ENCODE measurements at places on chromosomes 6 and 20.

DNA sequence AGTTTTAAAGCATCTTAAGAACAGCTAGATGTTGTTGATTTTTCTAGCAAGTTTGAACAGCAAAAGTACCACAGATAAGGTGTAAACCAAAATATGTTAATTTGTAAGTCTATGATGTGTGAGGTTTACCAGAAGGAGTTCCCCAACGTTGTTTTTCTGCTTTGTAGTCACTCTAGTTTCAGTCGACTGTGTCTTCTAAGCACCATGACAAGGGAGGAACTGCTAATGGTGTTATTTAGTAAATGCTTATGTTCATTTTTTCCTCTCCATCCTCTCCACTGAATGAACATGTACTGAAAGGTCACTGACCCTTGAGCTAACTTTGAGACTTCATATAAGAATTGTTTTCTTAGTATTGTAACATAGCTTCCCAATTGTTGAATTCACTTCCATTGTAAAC is 3.0 kb downstream of the ENPP3 start:
- DNase-seq, result no peak

DNA sequence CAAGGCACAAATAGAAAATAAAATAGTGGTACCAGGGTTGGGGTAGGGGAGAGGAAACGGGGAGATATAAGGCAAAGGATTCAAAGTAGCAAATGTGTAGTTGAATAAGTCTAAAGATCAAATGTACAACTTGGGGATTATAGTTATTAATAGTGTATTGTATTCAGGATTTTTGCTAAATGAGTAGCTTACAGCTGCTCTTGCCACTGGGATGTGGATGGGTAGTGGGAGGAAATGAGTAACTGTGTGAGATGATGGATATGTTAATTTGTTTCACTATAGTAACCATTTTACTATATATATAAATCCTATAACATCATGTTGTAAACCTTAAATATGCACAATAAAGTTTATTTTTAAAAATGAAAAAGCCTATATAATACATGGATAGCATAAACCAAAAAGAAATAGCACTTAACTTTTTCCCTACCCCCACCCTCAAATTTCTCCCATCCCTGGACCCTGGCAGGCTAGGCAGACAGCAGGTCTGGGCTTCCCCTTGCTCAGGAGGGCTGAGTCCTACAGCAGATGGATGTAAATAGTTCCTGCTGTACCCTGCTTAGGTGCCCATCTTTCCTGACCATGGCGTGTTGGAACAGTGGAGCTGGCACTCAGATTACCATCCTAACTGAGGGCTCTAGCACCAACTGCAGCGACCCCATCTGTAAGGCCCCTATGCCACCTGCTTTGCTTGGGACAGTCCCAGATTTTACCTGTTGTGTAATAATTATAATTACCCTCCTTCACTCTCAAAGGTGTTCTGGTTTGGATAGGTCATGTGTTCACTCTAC is 28.6 kb upstream of the PBOV1 start:
- DNase-seq, result no peak

DNA sequence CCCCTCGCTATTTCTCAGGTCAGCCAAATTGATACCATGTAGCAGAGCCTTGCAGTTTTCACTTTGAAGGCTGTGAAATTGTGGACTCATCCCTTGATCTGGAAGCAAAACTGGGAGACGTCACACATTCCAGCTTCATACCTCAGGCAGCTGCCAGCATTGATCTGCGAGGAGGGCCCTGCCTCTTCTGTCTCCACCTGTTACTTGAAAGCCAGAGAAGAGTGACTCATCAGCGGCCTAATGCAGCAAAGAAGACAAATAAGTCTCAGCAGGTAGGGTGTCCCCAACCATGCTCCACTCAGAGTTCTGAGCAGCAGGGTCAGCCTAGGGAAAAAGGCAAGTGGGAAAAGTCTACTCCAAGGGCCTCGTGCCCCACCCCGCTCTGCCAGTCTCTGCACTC is 69.4 kb upstream of the BMP2 start:
- DNase-seq, result no peak

DNA sequence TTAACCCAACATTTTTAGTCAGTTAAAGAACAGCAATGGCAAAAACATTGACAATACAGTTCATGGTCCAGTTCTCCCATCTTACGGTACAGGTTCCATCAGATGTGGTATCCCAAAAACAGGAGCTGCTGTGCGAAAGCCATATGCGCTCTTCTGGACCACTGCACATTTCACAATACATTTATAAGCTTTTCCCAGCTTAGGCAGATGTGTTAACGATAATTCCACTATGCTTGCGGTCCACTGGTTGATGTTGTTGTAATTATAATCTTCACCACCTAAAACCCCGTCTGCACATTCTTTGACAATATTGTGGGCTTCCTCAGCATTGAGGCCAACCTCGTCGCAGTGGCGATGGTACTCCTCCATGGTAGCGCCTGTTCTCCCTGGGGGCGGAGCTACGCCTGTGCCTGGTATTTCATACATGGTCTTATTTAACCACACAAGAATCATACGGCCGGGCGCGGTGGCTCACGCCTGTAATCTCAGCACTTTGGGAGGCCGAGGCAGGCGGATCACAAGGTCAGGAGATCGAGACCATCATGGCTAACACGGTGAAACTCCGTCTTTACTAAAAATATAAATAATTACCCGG is 52.0 kb downstream of the BFSP1 start:
- DNase-seq, result no peak

GRCh38 chr6:110345025-110345424 is 13.1 kb downstream of the METTL24 start:
- no peak for DNase-seq

- no peak for DNase-seq
Observed at GRCh38 chr6:167711211-167711610, 115.5 kb upstream of the AFDN start.

- DNase-seq, result no peak
Observed at GRCh38 chr6:13500915-13501314, 13.5 kb upstream of the GFOD1 start.

- DNase-seq, result no peak
Observed at GRCh38 chr6:88164061-88164460, 2.1 kb downstream of the CNR1 start.

- no peak for DNase-seq
Observed at GRCh38 chr20:15507151-15507550, 1066.1 kb downstream of the KIF16B start.

DNA sequence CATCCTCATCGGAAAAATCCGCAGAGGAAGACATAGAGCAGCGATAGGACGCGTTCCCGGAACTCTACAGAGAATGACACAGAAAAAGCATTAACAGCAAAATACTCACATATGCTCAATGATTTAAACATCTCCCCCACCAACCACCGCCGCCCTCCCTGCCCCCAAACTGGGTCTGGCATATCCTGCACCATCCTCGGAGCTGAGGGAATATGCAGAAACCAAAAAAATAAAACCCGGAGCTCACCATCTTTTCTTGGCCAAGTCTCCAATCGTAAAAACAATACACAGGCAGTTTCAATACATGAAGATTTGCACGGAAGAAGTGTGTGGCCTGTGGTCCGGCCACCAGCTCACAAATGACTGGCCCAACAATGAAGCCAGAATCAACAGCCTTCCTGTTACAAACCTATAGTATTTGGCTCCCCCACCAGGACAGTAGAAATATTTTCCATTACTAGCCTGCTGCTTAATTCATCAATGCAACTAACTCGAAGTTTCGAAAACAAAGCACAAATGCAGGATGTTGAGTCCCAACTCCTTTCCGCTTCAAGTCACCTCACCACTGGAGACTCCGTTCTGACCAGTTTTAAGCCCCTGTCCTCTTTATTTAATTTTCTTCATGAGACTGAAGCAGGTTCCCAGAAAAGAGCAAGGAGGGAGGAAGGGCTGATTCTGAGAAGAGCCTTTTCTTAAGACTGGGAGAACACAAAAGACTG is 103.2 kb upstream of the BEND6 start:
- DNase-seq, result peak; percentile 91

- no peak for DNase-seq
Observed at GRCh38 chr6:145761584-145761983, 26.3 kb upstream of the EPM2A start.

DNA sequence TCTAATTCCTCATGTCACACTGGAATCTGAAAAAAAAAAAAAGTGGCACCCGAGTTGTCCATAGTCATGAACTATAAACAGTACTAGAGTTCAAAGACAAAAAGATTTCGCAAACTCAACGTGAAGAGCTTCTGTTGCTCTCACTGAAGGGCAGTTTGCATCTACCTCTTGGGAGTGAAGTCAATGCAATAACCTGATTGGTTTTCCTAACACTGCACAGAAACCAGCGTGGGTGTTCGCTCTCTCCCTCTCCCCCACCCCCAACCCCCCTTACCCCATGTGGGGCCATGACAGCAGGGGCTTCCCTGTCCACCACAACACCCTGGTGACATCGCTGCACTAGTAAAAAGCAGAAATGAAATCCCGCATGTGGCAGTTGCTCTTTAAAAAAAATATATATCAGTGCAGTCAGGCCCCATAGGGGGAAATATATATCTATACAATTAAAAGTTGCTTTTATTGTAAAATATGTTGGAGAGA is 66.9 kb downstream of the GMPR start:
- no peak for DNase-seq
